Central memory CD4-positive, alpha-beta T cell (primary cell): ENCODE measurements at places on chromosomes 16 and 17.

DNA sequence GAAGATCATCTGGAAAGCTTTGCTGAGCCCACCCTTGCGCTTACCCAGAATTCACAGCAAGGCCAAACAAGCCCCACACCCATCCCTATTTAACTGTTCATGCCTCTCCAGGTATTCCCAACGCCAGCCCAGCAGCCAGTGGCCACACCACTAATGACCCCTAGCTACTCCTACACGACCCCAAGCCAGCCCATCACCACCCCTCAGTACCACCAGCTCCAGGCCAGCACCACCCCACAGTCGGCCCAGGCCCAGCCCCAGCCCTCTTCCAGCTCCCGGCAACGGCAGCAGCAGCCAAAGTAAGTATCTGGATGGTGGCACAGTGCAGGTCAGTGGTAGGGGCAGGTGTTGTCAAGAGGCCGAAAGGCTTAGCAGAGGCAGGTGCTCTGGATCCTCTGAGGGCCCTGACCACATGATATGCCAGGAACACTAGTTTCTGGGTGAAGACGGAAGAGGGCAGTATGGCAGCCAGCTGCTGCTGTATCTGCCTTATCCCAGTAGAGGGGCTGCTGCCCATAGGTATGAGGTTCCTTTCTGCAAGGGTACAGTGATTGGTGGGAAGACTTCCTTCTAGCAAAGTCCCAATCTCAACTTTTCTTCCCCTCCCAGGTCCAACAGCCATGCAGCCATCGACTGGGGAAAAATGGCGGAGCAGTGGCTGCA, 10.7 kb downstream of the PROCA1 start:
- DNase-seq, result no peak

DNA sequence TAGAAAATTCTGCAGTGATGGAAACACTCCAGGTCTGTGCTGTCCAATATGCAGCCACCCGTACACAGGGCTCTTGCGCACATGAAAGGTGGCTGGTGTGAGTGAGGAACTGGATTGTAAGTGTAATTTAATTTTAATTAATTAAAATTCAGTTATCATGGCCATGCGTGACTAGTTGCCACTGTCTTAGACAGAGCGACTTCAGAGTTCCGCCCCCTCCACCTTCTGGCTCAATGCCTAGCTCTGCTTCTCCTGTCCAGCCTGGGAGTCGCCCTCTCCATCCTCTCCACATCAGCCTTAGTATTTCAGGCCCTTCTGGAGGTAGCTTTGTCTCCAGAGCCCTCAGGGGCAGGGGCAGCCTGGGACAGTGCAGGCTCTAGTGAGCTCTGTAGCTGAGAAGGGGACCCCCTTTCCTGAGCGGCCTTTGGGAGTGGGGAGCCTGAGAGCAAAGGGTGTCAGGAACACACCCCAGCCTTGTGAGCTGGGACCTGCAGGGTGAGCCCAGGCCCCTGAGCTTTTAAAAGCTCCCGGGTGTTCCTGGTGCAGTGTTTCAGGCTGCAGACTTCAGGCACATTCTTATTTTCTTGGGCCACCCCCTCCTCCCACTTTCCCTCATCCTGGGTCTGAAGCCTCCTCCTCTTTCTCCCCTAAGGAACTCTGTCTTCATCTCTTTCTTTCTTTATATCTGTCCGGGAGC, 99.4 kb downstream of the IRF8 start:
- DNase-seq, result no peak

- DNase-seq, result no peak
Measured at GRCh38 chr17:66983414-66984021, 19.0 kb downstream of the CACNG4 start.

DNA sequence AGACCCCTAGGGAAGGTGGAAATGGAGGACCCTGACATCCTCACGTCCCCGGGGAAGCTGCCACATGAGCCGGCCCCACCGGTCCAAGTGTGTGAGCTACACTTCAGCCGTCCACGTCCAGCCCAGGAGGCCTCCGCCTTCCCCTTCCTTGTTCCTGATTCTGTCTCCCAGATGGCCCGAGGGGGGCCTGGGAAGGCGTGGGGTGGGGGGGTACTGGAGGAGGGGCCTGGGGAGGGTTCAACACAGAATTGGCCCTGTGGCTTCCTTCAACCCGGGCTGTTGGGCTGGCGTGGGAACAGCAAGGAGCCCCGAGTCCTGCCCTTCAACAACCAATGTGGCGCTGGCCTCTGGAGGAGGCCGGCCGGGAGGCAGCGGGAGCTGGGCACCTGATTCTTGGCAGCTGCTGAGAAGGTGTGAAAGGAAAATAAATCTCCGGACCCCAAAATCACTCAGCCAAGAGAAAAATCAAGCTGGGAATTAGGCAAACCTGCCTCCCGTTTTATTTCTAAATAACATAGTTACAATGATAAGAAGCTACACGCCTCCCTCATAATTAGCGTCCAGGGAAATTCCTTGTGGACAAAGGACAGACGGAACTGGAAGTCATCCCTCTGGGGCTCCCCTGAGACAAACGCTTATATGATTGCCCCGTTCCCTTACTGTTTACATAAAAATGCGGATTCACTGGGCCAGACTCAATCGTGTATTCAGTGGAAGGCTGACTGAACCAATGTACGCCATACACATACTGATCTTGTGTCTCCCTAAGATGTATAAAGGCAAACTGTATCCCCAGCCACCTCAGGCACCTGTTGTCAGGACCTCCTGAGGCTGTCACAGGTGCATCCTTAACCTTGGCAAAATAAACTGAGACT, 1.8 kb upstream of the APRT start:
- no peak for DNase-seq

DNA sequence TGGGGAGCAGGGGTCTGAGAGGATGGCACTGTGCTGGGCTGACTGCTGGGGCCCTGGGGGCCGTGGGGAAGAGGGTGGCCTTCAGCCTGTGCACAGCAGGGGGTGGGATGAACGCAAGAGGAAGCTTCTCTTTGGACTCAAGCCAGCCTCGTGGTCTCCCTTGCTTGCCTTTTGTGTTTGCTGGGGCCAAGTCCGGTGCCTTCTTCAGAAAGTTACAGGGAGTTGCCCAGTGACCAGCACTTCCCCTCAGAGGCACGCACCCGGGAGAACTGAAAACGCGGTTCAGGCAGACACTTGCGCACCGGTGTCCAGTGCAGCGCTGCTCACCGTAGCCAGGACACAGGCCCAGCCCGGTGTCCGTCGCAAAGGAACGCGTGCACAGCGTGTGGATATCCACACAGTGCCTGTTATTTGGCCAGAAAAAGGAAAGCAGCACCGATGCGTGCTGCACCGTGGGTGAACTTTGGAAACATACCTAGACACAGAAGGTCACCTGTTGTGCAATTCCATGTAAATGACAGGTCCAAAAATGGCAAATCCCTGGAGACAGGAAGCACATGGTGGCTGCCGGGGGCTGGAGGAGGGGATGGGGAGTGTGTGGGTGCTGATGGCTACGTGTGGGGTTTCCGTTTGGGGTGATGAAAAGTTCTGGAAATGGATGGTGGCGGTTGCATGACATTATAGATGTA, 29.4 kb upstream of the NUDT16L1 start:
- no peak for DNase-seq

- DNase-seq, result no peak
Measured at GRCh38 chr17:75073618-75074047, 14.1 kb upstream of the SLC16A5 start.

DNA sequence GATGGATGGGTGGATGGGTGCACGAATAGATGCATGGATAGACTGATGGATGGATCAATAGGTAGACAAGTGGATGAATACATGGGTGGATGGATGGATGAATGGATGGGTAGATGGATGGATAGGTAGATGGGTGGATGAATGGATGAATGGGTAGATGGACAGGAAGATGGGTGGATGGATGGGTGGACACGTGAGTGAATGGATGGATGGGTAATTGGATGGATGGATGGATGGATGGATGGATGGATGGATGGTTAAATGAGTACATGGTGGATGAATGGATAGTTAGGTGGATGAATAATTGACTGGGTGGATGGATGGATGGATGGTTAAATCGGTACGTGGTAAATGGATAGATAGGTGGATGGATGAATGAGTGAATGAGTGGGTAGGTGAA, 89.7 kb upstream of the ZNF469 start:
- DNase-seq, result no peak

- peak; percentile 30 for DNase-seq
Measured at GRCh38 chr17:41917679-41918313, 955 bp downstream of the ACLY start.

DNA sequence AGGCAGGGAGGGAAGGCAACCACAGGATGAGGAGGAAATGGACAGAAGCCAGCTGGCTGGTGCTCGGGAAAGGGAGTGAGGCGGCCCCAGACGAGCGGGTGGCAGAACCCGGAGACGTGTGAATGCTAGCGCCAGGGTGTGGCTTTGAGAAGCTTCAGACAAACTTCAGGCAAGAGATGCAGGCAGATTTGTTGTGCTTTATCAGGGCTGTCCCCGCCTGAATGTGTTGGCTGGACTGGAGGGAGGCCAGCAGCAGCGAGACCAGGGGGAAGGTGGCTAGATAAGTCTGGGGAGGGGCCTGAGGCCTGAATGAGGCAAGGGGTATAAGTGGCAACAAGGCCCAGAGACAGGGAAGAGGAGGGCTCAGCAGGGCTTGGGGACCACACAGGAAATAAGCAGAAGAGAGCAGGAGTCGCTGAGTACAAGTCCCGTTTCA, 22.0 kb downstream of the CAMKK1 start:
- no peak for DNase-seq
